ENCODE measurements at places on chromosomes 13 and 19.

- DNase-seq, result no peak
Measured at GRCh38 chr13:77386880-77387606, 60.1 kb upstream of the MYCBP2 start.

DNA sequence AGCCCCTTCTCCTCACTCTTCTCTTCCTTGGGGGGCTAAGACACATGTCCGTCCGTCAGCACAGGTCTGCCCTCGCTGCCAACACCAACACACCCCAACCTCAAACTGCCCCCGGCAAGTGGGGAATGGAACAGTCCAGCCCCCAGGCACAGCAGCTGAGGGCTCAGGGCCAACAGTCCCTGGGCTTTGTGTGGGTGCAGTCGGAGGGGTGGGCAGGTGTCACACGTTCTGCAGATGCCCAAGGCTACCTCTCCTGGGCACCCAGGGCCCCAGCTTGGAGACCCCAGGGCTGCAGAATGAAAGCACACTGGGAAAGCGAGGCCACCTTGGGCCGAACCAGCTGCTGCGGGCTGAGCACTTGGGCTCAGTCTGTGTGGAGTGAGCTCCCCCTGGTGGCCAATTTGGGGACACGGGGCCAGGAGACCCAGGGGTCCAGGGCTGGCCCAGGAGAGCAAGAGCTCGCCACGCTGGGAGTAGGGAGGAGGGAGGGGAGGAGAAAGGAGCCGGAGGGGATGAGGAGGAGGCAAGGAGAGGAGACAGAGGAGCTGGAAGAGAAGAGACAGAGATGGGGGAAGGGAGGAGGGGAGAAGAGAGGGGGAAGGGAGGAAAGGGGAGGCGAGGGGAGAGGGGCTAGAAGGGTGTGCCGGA lies 14.0 kb upstream of the ATP8B3 start:
- peak; percentile 29 for DNase-seq

GRCh38 chr19:51448411-51449016 lies 9.7 kb downstream of the SIGLEC8 start:
- no peak for DNase-seq

DNA sequence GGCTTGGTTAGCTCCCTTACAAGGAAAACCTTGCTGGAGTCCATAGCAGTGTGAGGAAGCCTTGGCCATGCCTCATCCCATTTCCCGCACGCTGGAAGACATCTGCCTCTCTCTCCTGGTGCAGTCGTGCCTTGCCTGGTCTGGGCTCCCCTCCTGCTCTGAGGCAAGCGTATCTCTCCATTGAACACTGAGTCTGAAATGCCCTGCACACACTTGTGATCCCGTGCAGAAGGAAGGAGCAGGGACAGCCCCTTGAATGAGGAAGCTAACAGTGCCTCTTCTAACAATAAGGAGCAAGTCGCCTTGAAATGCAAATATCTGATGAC lies 407 bp upstream of the ZNF440 start:
- DNase-seq, result no peak

DNA sequence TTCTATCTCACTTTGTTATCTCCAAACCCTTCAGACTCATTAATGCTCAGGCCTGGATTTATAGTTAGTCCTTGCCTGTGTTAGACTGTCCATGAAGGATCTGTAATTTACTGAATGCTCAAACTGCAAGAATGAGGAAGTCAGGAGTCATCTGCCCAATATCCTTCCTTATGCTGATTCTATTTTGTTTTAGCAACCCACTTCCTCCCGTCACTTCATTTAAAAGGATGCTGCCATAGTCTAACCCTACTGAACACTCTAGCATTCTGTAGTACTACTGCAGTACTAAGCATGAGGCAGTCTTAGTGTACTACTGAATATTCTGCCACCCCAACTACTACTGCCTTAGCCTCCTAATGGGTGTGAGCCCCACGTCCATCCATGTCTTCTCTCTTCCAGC lies 1.5 kb downstream of the FCAR start:
- DNase-seq, result no peak

DNA sequence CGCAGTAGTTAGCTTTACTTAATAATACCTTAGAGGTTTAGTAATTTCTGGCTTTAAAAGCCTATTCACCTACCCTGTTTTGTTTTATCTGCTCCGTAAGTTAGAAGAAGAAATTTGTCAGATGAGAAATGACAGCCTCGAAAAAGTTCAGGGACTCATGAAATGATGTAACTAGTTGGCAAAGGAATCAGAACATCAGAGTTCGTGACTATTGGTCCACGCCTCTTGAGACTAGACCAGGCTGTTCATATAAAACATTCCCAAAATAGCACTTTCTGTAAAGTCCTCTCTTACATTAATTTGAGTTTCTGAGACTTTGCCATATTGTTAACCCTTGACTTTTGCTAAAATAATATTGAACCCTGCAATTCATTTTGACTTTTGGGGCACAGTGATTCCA lies 92.0 kb downstream of the HS6ST3 start:
- DNase-seq, result no peak

Data from NCI-H510A (cell line).